ENCODE measurements at places on chromosomes 5 and 9.

GRCh38 chr9:123928533-123929176 is 1.3 kb downstream of the DENND1A start:
- DNase-seq, result no peak

DNA sequence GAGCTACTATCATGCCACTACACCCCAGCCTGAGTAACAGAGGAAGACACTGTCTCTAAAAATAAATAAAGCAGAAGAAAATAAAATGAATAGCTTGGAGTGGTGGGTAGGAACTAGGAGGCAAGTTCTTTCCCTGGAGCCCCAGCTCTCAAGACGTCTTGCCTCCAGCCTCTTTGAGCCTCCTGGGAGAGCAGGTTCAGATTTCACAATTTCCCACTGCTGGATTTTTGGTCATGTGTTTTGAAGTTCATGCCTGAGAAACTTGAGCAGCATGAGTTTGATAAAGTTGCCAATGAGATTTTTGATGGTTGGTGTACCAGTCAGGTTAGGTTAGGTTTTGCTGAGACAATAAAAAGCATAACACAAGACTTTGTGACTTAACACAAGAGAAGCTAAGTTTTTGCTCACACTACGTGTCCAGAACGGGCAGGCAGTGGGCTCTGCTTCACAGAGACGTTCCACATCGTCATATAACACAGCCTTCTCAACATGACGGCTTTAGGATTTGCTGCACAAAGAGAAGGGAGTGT is 4.1 kb upstream of the CCDC69 start:
- DNase-seq, result no peak

- no peak for DNase-seq
These were observed 72.4 kb downstream of the FYB1 start for GRCh38 chr5:39146831-39147540.

- peak; percentile 15 for DNase-seq
These were observed 37.4 kb downstream of the CPEB4 start for GRCh38 chr5:173925449-173926071.

DNA sequence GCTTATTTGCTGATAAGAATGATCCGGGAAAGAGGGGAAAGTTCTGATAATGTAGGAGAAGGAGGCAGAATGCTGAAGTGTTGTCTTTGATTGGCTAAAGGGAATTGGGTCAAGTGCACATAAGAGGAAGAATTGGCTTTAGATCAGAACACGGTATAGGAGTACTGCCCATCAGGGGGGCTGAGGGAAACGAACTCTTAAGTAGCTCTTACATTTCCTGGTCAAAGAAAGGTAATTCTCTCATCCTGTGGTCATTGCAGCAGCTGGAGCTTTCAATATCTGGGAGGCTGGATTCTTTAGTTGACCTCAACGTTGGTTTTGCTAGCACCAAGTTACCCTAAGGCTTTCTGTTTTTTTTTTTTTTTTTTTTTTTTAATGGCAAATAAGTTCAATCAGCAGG is 178.7 kb upstream of the NR3C1 start:
- DNase-seq, result no peak

DNA sequence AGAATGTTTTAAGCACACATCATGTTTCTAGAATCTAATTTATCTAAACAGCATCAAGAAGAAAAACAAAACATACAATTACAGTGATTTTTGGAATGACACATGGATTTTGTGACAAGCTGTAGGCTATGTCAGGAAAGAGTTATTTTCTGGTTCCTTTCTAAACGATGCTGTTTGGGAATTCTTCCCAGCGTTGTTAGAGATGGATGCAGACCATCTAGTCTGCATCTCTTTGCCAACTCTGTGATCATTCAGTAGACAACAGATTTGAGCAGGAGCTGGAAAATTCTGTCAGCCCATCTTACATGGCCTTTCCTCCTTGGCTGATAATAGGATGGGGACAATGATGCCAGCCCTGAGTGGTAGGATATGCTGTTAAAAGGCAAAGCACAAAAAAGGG is 295.7 kb upstream of the TRPC7 start:
- no peak for DNase-seq

- no peak for DNase-seq
These were observed 25.6 kb downstream of the CEMIP2 start for GRCh38 chr9:71742703-71743102.

GRCh38 chr9:106958955-106959657 is 96.1 kb downstream of the ZNF462 start:
- no peak for DNase-seq

GRCh38 chr5:50839472-50839871 is 173.0 kb downstream of the PARP8 start:
- no peak for DNase-seq

GRCh38 chr9:89715881-89716280 is 111.1 kb downstream of the GADD45G start:
- no peak for DNase-seq

GRCh38 chr5:55638455-55638854 is 73.7 kb downstream of the SLC38A9 start:
- no peak for DNase-seq

DNA sequence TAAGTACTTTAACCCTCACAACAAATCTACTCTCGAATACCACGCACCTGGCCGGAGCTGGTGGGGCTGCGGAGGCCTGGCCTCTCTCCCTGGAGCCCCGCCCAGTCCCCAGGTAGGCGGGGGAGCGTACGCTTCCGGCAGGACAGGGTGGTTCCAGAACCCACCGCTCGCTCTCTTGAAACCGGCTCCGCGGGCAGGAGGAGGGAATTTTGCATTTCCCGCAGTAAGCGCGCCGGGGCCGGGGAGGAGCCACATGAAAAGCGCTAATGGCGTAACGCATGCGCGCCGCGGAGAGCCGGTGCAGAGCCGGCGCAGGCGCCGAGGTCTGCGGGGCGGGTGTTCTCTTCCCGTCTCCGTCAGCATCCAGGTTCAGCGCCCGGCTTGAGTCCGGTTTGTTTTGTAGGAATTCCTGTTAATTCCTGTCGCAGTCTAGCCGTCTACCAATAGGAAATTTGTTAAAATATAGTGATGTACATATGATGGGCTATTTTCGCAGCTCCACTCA is 20.8 kb downstream of the CAVIN4 start:
- peak; percentile 71 for DNase-seq

DNA sequence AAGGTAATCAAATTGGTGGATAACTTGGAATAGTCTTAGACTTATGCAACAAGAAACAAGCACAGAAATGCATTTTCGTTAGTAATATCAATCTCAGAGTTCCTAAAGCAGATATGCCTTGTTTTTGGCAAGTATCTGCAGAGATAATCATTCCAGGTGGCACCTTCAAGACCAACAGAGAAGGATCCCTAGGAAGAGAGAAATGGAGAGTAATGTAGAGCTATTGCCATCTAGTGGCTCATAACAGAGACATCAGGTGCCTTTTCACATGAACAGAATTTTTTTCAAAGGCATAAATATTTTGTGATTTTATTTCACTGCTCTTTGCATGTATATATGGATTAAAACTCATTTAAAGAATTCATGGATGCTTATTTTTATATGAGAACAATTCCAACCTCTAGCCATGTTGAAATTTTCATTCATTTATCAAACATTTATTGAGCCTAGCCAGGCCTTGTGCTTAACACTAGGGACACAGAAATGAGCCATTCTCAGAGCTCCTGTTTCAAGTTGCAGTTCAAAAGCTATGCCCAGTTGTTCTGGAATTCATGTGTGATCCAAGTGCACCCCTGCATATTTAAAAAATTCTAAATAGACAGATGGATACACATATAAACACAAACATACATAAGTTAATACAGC is 117.5 kb upstream of the OR13F1 start:
- no peak for DNase-seq

DNA sequence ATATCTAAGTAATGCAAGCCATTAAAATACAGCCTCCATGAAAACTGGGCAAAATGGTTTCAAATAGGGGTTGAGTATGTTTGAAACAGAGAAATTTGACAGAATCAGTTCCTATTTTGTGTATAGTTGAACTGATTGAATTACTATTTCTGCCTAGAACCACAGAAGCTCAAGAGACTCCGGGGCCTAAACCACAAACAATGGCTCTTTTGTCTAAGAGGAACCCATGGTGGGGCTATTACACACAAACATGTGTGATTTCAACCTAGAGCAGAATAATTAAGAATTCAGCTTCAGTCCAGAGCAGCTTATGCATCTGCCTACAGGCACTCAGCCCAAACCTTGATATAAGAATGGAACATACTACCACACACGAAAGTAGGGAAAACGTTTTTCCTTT is 171.2 kb upstream of the MPDZ start:
- DNase-seq, result no peak

- no peak for DNase-seq
These were observed 210.8 kb upstream of the ELL2 start for GRCh38 chr5:96172436-96172835.

- no peak for DNase-seq
These were observed 133.3 kb upstream of the IFNE start for GRCh38 chr9:21615446-21615845.

- DNase-seq, result no peak
These were observed 41.4 kb downstream of the PSIP1 start for GRCh38 chr9:15469406-15469805.

DNA sequence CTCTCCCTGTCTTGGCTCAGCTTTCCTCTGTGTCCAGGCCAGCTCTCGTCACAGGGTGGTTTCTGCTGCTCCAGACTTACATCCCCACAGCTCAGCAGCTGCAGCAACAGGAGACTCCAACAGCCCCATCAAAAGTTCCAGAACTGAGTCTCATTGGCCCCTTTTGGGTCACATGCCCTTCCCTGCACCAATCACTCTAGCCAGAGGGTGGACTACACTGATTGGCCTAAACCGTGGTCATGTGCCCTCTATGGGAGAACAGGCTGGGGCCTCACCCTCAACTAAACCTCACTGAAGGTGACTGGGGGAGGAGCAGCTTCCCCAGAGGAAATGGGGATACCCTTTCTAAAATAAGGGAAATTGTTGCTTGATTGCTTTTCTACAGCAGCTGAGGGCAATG is 44.4 kb upstream of the CPLX2 start:
- DNase-seq, result no peak

GRCh38 chr9:13705373-13705772 is 425.9 kb upstream of the MPDZ start:
- no peak for DNase-seq

- no peak for DNase-seq
These were observed 9.4 kb downstream of the OTULINL start for GRCh38 chr5:14590949-14591348.

GRCh38 chr9:126839301-126839700 is 21.1 kb upstream of the ZBTB34 start:
- no peak for DNase-seq

All from naive thymus-derived CD8-positive, alpha-beta T cell (primary cell).